NT2/D1 (cell line): ENCODE measurements at places on chromosomes 6 and 20.

- no peak for DNase-seq
Measured at GRCh38 chr6:110809792-110810191, 5.5 kb downstream of the CDK19 start.

GRCh38 chr20:62952968-62953838 lies 694 bp downstream of the SLC17A9 start:
- DNase-seq, result no peak

GRCh38 chr20:32612351-32613191 lies 27.4 kb upstream of the NOL4L start:
- DNase-seq, result no peak

GRCh38 chr20:51596668-51597388 lies 54.3 kb upstream of the NFATC2 start:
- no peak for DNase-seq

DNA sequence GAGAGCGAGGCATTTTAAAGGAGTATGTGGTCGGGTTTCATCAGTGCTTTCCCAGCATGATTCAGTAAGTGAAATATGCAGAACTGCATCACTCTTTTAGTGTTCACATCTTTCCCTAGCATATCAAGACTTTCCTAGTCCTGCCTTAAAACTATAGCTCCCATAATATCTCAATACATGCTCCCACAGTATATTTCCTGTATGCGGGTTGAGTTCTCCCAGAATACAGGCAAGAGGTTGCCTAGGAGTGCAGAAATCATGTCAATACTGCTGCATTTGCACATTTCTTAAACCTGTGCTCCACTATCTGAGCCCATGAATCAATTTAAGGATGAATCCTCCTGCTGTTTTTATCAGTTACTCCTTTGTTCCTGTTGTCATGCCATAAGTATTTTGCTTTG lies 386.6 kb upstream of the SLC35B3 start:
- no peak for DNase-seq

DNA sequence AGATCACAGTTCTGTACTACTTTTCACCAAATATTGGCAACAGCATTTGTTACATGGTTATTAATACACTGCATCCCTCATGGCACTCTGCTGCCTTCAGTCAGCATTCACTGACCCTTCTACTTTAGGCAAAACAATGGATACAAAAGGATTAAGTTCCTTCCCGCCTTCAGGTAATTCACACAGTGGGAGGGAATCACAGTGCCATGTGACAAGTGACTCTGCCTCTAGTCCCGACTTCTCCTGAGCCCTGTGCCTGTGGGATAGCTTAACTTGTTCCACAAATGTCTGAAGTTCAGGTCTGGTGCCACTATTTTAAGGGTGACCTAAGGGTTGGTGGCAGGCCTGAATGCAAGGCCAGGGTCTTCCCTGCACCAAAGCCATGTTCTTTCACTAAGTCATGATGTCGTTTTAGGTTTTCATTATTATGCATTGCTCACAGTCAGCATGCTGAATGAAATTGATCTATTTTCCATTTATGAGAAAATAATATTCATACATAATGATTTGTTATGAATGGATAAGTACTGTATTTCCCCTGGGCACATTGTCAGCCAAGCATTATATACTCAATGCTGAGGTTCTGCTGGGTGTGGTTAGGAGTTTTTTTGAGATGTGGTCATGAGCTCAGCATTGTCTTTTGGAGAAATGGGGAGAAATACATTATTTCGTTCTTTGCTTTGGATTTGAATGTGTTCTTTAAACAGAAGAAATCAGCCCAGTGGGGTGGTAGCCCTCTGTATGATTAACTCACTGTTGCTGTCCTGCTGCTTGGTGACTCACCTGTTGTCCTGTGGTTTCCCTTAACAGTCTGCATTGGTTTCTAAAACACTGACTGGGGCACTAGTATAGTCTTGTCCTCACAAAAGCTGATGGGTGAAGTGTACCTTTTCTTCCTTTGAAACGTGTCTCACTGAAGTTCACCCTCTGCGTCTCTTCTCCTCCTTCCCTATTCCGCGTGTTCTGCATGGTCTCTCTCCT lies 66.4 kb downstream of the AFDN start:
- peak; percentile 57 for DNase-seq
